ENCODE measurements at places on chromosomes 3 and 15. TPM values are rescaled to one million over a fixed set of nuclear protein-coding genes. Genes with fewer than 3 reads are reported as not detected.

SLC12A8 gene
- total RNA-seq: 0.88 TPM

PDZRN3 gene
- total RNA-seq: 143 TPM

NTRK3 gene
- total RNA-seq: 2.4 TPM

PPIP5K1 gene
- total RNA-seq: 24.1 TPM

CASR gene
- total RNA-seq: not detected

STRIT1 gene
- 4.5 TPM for total RNA-seq

MESP2 gene
- total RNA-seq: 0.50 TPM

TRIM42 gene
- not detected for total RNA-seq

TIPIN gene
- total RNA-seq: 2.4 TPM

GRCh38 chr15:27847775-27848710, 251.1 kb downstream of the OCA2 start:
- no peak for DNase-seq

DNA sequence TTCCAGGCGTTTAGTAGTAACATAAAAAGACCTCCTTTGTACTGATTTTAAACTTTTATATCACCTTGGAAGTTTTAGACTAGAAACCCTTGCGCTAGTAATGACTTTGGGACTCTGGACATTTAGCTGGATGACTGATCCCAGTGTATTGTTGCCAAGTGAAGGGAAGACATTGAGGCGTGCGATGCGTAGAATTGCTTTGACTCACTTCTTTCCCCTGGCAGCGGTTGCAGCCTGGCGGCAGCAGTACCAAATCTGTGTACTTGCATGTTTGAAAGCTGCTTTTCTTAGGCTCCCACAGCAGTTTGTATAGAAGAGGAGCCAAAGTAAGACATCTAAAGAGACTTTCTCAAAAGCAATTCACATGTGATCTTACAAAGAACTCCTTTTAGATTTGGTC, 151.6 kb downstream of the BBX start:
- no peak for DNase-seq

Data from heart right ventricle (tissue), 16 donors.